Astrocyte (in vitro differentiated cells and primary cell): ENCODE measurements at places on chromosomes 3 and 15. TPM values are rescaled to one million over a fixed set of nuclear protein-coding genes. Genes with fewer than 3 reads are reported as not detected.

The GRAMD2A gene
- total RNA-seq: 0.68 and 0.77 TPM in 2 replicates

The CLN6 gene
- 15.4 and 19.0 TPM in 2 replicates for total RNA-seq

The RNU6-1 gene
- not detected in 2 replicates for total RNA-seq

The RARB gene
- total RNA-seq: 0.27 and 0.29 TPM in 2 replicates

The VIPR1 gene
- 0.68 TPM in 1 of 2 replicates, not detected in the other for total RNA-seq

The DUOX1 gene
- 0.07 and 0.26 TPM in 2 replicates for total RNA-seq

The SOX2 gene
- total RNA-seq: 5.2 and 6.5 TPM in 2 replicates

The TMEM40 gene
- 1.3 and 2.0 TPM in 2 replicates for total RNA-seq

DNA sequence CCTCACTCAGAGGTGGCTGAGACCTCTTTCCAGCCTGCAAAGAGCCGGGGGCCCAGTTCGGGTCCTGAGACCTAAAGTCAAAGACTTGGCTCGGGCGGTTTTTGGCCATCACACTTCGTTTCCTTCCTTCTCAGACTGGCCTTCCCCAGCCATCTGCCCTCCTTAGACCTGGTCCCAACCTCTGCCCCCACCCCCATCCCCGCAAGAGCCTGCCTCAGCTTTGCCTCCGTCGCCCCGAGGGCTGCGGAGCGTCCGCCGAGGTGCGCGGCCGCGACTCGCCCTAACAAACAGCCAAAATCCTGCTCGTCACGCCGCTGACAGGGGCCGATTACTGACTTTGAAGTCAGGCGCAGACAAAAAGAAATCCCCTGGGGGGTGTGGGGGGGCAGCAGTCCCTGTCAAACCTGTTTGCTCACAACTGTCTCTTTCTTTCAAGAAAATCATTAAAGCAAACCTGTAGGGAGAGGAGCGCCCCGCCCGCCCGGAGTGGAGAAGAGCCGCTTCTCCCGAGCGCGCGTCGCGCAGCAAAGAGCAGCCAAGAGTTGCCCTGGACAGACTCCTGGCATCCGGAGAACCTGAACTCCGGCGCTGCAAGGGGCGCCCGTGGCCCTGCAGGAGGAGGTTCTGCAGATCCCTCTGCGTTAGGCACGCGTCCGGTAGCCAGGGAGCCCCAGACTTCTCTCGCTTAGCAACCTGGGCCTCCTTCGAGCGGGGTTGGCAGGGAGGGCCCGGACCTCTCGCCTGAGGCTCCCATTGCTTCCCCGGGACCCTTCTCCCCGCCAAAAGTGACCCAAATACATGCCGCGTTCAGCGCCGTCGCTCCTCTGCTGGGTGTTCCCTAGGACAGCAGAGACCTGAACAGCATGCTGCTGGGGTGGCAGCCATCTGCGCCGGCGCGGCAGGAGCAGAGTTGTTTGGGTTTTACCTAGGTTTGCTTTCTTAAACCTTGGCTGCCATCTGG lies 4.5 kb downstream of the SOX14 start:
- no peak for DNase-seq

DNA sequence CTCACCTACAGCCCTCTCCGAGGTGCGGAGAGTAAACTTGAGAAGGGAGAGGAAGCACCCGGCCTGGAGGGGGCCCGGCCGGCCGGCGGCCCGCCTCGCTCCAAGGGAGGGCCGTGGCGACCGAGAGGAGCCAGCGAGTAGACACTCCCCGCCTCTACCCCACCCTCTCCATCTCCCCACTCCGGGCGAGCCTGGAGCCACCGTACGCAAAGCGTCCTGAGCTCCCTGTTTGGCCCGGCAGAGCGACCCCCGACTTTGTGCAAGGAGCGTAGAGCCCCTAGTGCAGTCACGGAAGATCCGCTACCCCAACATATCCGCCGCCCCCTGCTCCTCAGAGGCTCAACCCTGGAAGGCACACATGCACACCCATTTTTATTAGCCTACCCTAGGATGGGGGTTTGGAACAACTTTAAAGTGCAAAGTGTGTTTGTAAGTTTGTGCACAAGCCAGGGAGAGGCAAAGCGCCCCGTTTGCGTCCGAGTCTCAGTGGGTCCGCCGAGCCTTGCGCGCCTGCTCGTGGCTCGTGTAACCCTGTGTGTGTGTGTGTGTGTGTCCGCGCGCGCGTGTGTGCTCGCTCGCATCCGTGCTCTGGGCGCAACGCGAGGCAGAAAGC lies 508 bp upstream of the SMAD6 start:
- peak; percentile 56 for DNase-seq

GRCh38 chr3:50154840-50155490 lies at the start of gene SEMA3F:
Gene SEMA3F, plus strand, starts transcription at chr3:50155324. Its CDS starts 4,299 bp downstream, at chr3:50159623.
- DNase-seq: peak; percentile 51

DNA sequence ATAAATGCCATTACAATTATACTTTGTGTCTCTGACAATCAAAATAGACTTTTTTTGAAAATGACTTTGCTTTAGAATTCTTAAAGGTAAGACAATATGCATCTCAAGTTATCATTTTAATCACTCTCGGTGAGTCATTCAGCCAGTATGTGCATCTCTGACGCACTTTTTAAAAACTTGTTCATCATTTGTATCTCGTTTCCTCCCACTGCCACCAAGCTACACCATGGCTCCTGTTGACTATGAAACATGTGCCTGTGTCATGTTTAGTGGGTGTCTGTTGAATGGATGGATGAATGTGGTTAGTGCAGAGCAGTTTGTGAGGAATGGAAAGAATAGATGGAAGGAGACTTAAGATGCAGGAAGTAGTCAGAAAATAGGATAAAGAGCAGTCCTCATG lies 68.6 kb downstream of the ARPP21 start:
- peak; percentile 57 for DNase-seq

GRCh38 chr15:26886566-26886965 lies 19.7 kb downstream of the GABRA5 start:
- DNase-seq: no peak

- no peak for DNase-seq
Observed at GRCh38 chr3:110178965-110179364, 841.6 kb upstream of the DPPA4 start.

DNA sequence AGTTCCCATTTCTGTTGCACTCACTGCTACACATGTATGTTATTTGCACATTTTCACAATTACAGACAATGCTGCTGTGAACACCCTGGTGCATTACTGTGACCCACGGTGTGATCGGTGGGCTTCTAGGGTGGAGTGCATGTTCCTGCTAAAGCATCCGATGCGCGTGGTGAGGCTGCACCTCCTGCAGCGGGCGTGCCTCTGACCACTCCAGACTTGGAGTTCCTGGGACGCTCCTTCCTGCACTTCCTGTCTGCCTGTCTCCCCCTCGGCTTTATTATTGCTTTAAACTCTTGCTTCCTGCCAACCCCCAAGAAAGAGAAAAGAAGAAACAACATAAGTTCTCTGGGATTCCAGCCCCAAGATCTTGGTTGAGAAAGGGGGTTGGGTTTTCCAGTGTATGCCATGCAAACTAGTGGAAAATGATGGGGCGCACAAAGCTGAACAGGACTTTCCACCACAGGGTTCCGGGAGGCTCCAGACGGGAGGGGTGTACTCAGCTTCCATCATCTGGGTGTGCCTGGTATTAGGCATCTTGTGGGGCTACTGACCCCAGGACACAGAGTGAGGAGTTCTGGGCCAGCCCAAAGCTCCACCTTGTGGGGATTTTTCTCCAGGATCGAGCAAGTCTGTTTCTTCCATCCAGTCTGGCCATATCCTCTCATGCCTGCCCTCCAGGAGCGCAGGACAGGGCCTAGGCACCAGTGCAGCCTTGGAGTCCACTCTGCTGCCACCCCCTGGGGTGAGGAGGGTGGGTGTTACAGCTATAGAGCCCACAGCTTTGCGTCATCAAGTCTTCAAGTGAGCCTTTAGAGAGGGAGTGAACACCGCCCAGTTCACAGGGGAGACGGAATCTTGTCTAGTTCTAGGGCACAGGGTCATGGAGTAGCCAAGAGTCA lies 11.2 kb downstream of the RPL32 start:
- DNase-seq: no peak

GRCh38 chr3:157174290-157174648 lies 14.3 kb upstream of the CCNL1 start:
- no peak for DNase-seq

GRCh38 chr3:56753206-56753820 lies 48.4 kb downstream of the ARHGEF3 start:
- DNase-seq: peak; percentile 7

DNA sequence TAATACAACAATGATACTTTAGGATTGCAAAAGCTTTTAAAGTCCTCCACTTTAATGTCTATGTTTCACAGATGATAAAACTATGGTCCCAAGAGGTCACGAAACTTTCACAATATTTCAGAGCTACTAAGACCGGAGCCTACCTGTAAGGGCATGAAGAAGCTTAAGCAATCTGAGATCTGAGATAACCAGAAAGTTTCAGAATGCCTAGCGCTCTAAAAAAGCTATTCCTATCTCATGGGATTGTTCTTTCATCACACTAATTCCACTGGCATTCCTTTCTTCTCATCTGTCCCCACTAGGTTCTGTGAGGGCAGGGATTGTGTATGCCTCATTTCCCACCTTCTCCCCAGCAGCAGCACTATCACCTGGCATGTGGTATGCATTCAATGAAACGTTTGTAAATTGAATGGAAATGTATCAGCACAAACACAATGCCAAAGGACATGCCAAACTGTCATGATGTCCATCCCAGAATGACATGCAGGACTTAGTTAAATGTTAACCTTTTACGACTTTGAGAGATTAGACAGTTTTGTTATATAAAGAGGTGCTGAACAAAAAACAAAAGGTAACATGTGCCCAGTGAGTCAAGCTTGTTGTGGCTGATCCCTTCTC lies 104.7 kb upstream of the NR2F2 start:
- DNase-seq: no peak

- peak; percentile 3 for DNase-seq
Observed at GRCh38 chr3:168250415-168250861, 154.7 kb upstream of the GOLIM4 start.

- no peak for DNase-seq
Observed at GRCh38 chr15:98809273-98809672, 160.9 kb downstream of the IGF1R start.

GRCh38 chr3:125647318-125648014 lies 52.2 kb upstream of the OSBPL11 start:
- DNase-seq: no peak

DNA sequence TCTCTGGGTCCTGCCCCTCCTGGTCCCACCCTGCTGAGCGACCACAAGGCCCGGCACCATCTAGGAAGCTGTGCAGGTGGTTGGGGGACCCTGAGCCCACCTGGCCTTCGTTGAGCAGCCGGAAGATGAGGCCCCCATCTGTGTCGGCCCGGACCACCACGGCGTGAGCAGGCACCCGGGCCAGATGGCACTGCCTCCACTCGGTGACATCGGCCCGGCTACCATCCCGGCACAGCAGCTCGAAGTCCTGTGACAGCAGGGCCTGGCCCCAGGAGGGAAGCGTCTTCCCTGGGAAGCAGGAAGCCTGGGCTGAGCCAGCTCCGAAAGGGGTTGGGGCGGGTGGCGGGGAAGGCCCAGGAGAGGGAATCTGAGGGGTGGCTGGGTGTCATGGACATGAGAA lies 12.6 kb downstream of the MELTF start:
- DNase-seq: no peak

GRCh38 chr15:48800811-48801455 lies 9.9 kb downstream of the CEP152 start:
- DNase-seq: no peak

- no peak for DNase-seq
Observed at GRCh38 chr15:96692826-96693225, 362.3 kb downstream of the NR2F2 start.

- no peak for DNase-seq
Observed at GRCh38 chr15:92025706-92026270, 172.3 kb downstream of the SLCO3A1 start.
